ENCODE measurements at places on chromosomes 3 and 15.

GRCh38 chr3:179973931-179974361 lies 62.8 kb downstream of the PEX5L start:
- peak; percentile 7 for DNase-seq

DNA sequence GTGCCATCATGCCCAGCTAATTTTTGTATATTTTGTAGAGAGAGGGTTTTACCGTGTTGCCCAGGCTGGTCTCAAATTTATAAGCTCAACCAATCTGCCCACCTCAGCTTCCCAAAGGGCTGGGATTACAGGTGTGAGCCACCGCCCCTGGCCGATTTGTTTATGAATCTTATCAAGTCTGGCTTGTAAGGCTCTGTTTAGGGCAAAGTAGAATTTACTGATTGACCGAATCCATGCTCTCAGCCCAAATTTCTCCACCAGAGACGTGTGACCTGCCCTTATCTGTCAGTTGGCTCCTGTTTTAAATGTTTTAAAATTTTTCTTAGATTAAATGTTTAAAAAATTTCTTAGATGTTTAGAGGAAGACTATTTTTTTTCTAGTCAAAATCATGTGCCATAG lies 19.5 kb downstream of the RAD54L2 start:
- DNase-seq = no peak

- no peak for DNase-seq
These were observed 9.5 kb upstream of the ST6GAL1 start for GRCh38 chr3:186920796-186921195.

DNA sequence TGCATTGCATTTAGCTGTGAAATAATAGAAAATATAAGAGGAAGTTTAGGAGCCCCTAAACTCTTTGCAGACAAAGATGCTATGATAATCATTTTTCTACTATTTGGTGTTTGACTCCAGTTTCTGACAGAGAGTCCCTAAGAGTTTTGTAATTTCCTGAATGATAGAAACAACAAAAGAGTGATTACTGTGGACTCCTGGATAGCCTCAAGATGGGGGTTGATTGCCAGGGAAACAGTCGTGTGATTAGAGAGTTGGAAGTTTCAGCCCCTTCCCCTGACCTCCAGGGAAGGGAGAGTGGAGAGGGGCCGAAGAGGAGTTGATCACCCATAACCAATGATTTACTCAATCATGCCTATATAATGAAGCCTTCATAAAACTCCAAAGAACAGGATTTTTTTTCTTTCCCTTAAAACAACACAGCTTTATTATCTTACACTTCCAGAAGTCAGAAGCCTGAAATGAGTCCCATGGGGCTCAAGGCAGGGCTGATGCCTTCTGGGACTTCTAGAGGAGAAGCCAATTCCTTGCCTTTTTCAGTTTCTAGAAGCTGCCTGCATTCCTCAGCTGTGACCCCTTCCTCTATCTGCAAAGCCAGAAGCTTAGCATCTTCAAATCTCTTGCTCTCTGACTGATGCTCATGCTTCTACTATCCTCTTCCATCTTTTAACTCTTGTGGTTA lies 292.3 kb upstream of the ZPLD1 start:
- no peak for DNase-seq

DNA sequence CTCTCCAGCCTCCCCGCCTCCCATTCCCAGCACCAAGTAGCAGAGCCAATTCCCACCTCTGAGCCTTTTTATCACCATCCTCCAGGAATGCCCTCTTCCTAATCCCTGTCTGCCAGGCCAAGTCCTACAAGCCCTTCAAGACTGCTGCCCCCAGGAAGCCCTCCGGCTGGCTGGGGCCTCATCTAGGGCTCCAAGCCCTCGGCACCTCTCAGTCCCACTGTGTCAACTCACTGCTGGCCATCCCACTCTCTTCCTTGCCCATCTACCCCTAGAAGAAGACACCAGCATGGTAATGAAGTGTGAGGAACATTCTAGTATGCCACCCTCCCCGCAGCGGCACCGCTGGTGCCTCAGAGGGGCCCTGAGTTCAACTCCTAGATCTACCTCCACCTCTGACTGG lies 10.0 kb upstream of the GRIP2 start:
- DNase-seq = no peak

DNA sequence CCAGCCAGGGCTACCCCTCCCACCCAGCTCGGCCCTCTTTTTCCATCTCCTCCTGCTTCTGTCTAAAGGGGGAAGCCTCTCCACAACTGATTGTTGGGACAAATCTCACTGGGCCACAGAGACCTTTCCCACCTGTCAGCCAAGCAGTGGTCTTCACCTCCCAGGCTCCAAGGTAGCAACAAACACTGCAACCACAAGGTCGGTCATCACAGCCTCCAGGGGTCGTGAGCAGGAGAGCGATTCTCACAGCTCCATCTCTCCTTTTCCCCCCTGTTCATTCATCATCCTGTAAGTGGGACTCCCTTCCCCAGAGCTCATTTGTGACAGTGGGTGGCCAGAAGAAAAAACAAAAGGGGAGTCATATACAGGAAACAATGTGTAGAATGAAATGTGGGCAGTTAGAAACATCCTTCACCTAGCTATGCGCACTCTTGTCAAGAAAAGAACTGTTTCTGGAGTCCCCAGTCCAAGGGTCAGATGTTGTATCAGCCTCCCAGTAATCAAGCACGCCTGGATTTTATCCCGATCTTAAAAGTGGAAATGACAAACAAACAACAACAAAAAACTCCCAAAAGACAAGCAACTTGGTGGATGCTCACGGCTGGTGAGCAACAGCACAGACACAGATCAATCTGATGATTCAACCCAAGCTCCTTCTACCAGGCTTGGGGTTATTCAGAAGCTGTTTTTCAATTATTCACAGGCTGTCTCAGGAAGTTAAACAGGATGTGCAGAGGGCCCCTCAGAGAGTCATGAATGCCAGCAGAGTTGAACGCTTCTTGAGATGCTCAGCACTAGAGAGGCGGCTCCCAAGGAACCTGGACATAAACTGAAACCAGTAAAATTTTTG lies 22.4 kb downstream of the LYZL4 start:
- DNase-seq = no peak

DNA sequence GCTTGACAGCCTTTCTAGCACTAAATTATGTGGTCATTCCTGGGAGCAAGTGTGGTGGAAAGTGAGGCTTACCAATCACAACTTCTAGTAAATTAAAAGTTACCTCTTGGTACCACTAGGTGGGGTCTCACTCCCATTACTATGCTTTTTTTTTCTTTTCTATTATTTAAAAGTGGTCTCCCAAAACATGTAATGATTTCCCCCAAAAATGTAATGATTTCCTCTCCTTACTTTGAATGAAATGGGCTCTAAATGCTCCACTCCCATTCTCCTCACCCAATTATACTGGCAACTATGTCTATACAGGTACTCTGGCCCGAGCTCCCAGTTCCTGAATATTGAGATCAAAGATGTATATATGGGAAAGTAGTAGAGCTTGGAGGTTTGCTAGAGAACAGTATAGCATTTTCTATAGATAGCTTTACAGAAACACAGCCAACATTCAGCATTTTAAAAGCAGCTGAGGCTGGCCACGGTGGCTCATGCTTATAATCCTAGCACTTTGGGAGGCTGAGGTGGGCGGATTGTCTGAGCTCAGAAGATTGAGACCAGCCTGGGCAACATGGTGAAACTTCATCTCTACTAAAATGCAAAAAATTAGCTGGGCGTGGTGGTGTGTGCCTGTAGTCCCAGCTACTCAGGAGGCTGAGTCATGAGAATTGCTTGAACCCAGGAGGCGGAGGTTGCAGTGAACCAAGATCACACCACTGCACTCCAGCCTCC lies 70.9 kb downstream of the DCUN1D1 start:
- DNase-seq = peak; percentile 25

DNA sequence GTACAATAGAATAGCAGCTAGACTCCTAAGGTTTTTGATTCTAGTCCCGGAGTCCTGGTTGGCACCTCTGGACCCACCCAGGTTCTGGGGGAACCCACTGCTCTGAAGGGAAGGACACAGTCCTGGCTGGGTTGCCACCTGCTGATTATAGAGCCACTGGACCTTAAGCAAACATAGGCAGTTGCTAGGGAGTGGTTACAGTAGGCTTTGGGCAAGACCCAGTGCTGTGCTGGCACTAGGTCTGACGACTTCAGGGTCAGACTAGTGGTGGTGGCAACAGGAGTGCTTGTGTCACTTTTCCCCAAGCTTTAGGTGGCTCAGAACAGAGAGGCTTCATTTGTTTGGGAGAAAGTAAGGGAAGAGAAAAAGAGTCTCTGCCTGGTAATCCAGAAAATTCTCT lies 109.8 kb upstream of the C3orf80 start:
- no peak for DNase-seq

GRCh38 chr15:92394309-92395097 lies 822 bp downstream of the ST8SIA2 start:
- peak; percentile 79 for DNase-seq

DNA sequence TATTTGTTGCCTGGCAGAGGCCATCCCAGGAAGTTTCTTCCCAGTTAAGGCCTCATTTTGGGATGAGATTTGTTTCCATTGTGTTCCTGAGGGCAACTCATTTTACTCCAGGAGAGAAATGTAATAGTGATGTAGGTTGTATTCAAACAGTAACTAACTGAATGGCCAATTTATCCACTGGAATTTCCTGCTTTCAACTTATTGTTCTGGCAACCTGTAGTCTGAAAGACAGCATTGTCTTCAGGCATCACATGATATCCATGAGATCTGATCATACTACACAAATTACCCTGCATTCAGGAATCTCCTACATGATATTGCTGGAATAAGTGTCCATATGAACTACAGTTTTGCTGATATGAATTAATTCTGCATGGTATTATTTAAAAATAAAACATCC lies 79.5 kb upstream of the FGF7 start:
- DNase-seq = no peak

DNA sequence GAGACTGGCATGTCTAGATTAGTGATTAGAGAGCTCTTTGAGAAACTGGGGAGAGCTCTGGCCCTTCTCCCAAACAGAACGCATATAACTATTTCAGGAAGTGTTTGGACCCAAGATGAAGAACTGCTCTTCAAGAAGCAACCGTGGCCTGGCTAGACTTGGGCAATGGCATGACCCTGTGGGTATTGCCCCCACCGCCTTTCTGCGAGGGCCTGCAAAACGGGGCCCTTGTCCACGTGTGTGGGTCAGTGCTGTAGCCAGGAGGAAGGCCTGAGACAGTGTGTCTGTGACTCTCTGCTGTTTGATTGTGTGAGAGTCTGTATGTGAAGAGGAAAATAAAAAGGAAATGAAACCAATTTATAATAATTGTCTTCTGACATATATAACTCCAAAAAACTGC lies 42.5 kb downstream of the EEFSEC start:
- no peak for DNase-seq

DNA sequence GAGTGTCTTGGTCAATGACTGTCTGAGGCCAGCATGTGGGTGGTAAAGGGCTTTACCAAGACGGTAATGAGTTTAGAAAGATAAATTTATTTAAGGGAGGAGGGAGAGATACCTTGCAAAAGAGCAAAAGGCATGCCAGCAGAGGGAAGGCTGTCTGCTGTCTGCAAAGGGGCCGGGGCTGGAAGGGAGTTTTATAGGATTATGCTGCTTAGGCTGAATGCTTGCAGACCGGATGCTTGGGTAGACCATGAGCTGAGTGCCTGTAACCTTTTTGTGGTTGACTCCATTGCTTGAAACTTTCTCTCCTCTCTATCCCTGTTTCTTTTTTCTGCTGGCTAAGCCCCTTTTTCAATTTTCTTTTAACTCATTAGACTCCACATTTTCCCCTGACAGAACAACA lies 1543.0 kb downstream of the OTOL1 start:
- no peak for DNase-seq

DNA sequence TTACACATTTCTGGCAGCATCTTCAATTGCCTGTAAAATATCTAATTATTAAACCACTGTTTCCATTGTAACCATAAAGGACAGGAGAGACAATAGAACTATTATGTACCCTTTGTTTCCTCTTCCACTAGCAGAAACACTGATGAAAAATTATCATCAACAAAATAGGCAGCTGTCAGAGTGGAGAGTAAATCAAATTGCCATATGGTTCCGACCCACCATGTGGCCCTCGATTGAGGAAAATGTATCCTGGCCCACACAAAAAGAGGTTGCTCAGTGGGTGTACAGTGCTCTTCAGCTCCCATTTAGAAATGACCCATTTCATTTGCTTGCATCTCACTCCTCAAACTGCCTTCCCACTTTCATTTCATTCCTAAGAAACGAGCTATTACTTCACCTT lies 570.6 kb upstream of the UBE2E2 start:
- DNase-seq = no peak

DNA sequence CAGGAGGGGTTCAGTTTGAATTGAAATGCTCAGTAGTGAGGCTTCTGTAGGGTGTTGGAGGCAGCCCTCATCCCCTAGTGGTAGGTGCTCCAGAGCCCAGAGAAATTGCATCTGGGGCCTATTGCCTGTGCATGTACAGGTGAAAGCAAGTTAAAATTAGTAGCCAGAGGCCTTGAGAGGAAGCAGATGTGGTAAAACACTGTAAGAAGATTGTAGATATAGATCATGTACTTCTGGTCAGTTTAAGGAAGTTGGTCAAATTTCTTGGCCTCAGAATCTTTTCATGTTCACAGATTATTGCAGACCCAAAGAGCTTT lies 34.6 kb downstream of the IGSF10 start:
- DNase-seq = peak; percentile 39

- DNase-seq = no peak
These were observed 212.4 kb upstream of the ZBTB20 start for GRCh38 chr3:115359536-115359935.

DNA sequence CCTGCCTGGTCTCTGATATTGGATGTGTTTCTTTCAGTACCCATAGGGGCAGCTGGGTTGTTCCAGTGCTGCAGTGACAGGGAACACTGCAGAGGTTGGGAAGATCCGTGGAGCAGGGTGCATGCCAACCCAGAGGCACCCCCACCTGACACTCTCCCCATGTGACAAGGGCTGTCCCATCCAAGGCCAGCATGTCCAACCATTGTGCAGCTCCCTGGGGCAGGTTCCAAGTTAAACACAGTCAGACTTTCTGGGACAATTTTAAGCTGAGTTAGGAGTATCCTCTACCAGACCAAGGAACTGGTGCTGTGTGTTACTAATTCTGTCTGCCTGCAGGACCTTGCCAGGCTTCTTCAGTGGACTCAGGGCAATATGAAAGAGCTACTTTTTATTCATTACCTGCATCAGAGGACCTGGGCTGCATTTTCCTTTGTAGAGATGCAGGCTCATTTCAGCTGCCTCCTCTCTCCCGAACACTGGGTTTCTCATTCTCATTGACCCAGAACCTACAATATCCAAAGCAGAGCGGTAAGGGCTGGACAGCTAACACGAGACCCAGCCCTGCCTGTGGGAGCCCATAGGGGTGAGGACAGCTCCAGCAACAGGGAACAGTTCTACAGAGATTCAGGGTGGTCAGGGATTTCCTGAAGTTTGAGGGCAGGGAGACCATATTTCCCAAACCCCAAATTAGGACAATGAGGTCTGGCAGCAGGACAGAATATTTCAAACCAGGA lies 72.7 kb downstream of the SPSB4 start:
- no peak for DNase-seq

GRCh38 chr3:151638555-151639417 lies 94.9 kb upstream of the AADACL2 start:
- no peak for DNase-seq

- no peak for DNase-seq
These were observed 2.8 kb upstream of the RTP2 start for GRCh38 chr3:187705164-187705563.

- DNase-seq = no peak
These were observed 294.8 kb downstream of the PLCL2 start for GRCh38 chr3:17179381-17180205.

All from H7 (cell line).